GM23338 (cell line): ENCODE measurements at places on chromosomes 16 and 17. TPM values are rescaled to one million over a fixed set of nuclear protein-coding genes. Genes with fewer than 3 reads are reported as not detected.

DNA sequence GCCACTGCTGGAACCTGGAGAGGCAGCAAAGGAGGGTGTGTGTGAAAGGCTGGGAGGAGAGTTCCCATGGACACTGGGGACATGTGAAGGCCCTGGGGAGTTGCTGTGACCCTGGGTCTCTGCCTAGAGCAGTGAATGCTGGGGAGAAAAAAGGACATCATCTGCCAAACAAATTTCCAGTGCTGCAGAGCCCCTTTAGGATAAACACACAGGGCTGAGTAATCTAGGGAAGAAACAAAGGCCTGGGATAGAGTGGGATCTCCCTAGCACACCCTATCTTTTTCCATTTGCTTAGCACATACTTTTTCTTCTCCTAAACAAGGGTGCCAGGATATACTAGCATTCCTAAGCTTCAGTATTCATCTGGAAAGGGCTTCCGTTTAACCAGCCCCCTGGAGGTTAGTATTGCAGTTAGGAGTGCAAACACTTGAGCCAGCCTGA lies 3.3 kb upstream of the HIGD1B start:
- no peaks in the 10 kb centered on the region for H3K36me3 ChIP-seq
- peaks cover 37% of the 10 kb centered on the region for H3K4me1 ChIP-seq
- no peaks in the 10 kb centered on the region for H3K27me3 ChIP-seq
- peak; percentile 69 for DNase-seq
- peak overlapping the region; percentile 56; the same call in 1 of the 2 replicates for H3K27ac ChIP-seq

GRCh38 chr16:11973070-11973469 lies 3.5 kb upstream of the SNX29 start:
- H3K27ac ChIP-seq = no peak overlapping the region
- H3K27me3 ChIP-seq = no peaks in the 10 kb centered on the region
- DNase-seq = no peak
- H3K36me3 ChIP-seq = no peaks in the 10 kb centered on the region
- peaks cover 6% of the 10 kb centered on the region for H3K4me1 ChIP-seq

GRCh38 chr16:80924372-80924978 lies 82.2 kb downstream of the CMC2 start:
- DNase-seq = peak; percentile 90
- H3K27ac ChIP-seq = no peak overlapping the region
- no peaks in the 10 kb centered on the region; the same call in 1 of the 2 replicates for H3K4me1 ChIP-seq
- no peaks in the 10 kb centered on the region for H3K36me3 ChIP-seq

The ZFHX3 gene
- 1.3 and 1.5 TPM in 2 replicates for polyA plus RNA-seq

The GRAPL gene
- polyA plus RNA-seq = not detected in 2 replicates
